Stimulated activated CD4-positive, alpha-beta T cell treated with anti-CD3 and anti-CD28 coated beads, Interleukin-1b, Interleukin-23, amount 100 ng/mL, for 24 hours (primary cell): ENCODE measurements at places on chromosomes 5 and 9.
A peak's percentile ranks its signal among the peaks of the same experiment; 100 is the strongest.

- no peak for DNase-seq
Measured at GRCh38 chr9:129687391-129687790, 21.9 kb downstream of the PRRX2 start.

DNA sequence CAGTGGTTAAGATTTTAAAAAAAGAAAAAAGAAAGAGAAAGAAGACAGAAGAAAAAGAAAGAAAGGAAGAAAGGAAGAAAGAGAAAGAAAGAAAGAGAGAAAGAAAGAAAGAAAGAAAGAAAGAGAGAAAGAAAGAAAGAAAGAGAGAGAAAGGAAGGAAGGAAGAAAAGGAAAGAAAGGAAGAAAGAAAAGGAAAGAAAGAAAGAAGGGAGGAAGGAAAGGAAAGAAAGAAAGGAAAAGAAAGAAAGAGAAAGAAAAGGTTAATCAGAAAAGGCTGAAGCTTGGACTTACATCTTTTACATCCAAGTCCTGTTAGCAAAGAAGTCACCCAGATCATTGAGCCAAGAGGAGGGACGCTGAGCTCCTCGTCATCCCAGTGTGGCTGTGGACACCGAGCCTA lies 70.0 kb downstream of the IRX2 start:
- DNase-seq = no peak

- no peak for DNase-seq
Measured at GRCh38 chr5:53678981-53679660, 118.7 kb downstream of the NDUFS4 start.

- DNase-seq = no peak
Measured at GRCh38 chr9:71663931-71664459, 104.3 kb downstream of the CEMIP2 start.

DNA sequence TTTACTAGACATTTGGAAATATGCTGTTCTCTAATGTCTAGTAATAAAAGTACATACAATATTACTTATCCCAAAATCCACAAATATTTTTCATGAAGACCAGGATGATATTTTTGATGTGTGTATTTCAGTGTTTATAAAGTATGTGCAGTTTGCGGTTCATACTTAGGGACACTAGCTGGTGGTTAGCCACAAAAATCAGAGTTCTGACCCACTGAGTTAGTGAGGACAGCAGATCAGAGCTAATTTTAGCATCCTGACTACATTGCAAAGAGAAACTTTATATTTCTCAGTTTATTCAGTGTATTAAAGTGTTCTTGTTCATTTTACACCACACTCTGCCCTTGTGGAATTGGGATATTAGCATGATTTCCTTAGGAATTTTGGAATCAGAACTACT lies 655.3 kb downstream of the HTR1A start:
- no peak for DNase-seq

DNA sequence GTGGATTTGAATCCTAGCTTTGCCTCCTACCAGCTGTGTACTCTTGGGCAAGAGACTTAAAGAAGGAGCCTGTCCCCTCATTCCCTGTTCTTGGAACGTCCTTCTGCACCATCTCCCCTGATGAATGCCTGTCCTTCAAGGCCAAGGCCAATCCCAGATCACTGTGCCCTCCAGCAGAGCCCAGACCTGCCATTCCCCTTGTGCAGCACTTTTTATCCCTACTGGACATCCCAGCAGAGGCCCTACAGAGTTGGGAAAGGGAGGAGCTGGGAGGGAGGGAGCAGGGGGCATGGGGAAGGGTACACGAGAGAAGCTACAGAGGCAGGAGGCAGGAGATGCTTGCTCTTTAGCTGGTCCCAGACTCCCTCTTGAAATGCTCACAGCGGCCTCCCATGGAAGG lies 223.9 kb downstream of the PBX3 start:
- DNase-seq = no peak

DNA sequence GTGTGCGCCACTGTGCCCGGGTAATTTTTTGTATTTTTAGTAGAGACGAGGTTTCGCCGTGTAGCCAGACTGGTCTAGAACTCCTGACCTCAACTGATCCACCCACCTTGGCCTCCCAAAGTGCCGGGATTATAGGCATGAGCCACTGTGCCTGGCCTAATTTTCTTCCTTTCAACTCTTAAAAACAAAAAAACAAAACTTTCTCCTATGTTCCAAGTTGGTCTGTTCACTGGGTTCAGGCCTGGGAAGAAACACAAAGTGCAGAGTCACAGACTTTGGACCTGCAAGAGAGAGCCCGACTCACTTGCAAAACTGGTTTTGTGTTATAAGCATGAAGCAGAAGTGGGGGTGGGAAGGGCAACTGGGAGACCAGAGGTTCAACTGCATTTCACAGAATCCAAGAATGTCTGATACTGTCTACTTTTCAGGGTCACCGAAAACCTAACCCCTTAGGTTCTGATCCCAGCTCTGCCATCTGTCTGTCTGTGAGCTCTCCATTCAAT lies 5.2 kb upstream of the HDHD3 start:
- no peak for DNase-seq

- DNase-seq = no peak
Measured at GRCh38 chr5:153794327-153794726, 244.4 kb downstream of the FAM114A2 start.

GRCh38 chr5:11152368-11152767 lies 391.3 kb upstream of the DAP start:
- DNase-seq = no peak

DNA sequence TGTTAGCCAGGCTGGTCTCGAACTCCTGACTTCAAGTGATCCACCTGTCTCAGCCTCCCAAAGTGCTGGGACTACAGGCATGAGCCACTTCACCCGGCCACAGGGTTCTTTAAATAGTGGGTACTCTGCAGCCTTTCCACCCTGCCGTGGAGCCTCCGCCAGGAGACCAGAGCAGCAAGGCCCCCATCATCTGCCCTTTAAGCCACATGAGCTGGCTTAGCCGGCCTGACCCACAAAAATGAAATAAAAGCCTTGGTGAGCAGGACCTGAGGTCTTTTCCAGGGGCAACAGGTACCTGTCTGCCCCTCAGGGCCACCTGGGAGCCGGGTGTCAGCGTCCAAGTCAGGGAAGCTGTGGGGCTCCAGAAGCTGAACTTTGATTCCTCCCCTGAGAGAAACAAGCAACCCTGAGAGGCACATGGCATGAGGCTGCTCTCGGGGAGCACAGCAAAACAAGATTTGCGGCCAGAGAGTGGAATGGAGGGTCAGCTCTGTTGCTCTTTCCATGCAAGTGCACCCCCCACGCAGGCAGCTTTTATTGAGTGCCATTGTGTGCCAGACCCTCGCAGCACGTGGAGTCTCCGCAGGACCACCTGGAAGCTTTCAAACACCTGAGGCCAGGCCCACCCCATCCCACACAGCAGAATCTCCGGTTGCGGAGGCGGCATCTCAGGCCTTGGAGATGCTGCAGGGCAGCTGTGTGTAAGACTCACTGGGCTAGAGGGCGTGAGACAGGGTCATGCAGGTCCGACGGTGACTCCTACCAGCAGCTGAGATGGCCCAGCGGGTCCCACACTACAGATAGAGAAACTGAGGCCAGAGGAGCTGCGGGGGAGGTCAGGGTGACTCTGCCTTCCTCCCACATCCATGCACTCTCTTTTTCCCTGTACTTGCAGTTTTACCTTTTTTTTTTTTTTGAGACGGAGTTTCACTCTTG lies 4.8 kb upstream of the WNK2 start:
- no peak for DNase-seq

DNA sequence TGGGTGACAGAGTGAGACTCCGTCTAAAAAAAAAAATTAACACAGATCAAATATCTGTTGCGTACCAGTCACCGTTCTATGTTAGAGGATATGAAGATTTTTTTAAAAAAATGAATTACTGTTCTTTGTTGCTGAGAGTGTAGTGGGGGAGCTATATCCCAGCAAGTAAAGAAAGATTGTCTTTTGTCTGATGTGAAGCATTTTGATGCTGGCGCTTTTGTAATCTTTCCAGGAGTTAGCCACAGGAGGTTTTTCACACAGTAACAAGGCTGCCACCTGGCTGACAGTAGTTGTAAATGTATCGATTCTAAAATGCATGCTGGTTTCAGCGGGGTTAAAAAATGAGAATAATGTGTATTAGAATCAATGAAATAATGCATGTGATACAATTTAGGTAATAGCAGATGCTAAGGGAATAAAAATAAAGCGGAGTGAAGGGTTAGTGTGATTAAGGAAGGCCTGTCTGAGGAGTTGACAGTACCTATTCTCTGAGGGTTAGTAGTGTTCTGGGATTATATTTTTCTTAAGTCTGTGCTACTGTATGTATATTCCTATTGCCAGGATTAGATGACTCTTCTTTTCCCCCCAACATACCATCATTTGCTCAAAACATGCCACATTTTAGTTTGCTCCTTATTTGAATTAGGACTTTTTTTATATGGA lies 3.4 kb downstream of the LMNB1 start:
- DNase-seq = peak; percentile 15

DNA sequence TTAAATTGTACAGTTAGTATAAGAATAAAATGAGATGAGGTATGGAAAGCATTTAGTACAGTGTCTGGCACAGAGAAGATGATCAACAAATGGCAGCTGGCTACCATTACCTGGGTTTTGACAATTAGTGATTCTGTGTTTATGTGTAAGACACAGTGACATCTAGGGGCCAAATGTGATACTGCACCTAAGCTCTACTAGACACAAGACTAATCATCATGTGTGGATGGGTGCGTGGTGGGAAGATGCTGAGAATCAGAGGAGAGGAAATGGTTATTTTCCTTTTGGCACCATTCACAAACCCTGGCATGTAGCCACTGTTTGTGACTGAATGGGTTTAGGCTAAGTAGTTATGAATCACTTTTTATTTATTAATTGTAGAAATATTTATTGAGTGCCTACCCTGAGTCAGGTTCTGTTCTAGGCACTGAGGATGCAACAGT lies 109.8 kb upstream of the TBC1D2 start:
- DNase-seq = no peak

DNA sequence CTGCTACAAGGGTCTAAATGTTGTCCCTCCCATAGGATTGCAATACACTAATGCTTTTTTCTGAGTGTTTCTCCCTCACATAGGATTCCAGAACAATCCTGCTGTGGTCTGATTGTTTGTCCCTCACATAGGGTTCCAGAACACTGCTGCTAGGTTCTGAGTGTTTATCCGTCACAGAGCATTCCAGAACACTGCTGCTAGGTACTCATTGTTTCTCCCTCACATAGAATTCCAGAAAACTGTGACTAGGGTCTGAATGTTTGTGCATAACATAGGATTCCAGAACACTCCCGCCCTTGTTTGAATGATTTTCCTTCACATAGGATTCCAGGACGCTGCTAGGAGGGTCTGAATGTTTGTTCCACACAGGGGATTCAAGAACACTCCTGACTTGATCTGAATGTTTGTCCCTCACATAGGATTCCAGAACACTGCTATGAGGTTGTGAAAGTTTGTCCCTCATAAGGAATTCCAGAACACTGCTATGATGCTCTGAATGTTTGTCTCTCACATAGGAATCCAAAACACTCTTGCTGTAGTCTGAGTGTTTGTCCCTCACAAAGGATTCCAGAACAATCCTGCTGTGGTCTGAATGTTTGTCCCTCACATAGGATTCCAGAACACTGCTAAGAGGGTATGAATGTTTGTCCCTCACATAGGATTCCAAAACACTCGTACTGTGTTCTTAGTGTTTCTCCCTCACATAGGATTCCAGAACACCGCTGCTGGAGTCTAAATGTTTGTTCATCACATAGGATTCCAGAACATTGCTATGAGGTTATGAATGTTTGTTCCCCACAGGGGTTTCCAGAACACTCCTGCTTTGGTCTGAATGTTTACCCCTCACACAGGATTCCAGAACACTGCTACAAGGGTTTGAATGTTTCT lies 213.5 kb downstream of the FOXD4L6 start:
- no peak for DNase-seq

DNA sequence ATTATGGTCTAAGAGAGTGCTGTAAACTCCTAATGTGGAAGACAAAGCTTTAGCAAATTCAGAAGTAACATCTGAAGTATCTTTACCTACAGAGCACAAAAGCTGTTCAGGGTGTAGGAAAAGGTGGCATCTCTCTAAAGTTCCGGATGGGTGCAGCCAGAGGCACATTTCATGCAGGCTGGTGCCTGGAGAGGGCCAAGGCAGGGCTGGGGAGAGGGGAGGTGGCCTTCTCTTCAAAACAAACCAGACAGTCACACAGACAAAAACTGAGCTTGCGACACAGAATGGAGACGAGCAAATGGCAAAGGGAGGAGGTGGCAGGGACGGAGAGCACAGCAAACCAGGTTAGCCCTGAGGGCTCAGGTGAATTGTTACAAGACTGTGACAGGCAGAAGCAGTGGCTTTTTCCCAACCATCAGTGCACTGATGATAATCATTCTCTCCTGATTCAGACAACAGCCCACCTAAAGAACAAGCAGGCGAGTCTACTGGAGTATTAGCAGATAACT lies 121.5 kb upstream of the PCA3 start:
- DNase-seq = no peak

DNA sequence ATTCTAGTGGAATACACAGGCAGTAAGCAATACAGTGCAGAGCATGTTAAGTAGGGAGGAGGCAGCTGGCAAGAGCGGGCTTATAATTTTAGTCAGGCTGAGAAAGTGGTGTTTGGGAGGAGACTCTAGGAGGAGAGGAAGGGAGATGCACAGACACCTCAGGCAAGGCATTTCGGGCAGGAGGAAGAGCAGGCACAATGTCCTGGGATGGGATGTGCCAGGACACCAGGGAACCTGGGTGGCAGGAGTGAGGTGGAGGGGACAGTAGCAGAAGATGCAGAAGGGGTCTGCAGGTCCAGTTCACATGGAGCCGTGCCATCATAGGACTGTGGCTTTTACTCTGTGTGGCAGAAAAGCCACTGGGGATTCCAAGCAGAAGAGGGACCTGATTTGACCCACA lies 143.7 kb upstream of the FSTL4 start:
- DNase-seq = no peak

- no peak for DNase-seq
Measured at GRCh38 chr5:31194468-31194813, 955 bp downstream of the CDH6 start.

DNA sequence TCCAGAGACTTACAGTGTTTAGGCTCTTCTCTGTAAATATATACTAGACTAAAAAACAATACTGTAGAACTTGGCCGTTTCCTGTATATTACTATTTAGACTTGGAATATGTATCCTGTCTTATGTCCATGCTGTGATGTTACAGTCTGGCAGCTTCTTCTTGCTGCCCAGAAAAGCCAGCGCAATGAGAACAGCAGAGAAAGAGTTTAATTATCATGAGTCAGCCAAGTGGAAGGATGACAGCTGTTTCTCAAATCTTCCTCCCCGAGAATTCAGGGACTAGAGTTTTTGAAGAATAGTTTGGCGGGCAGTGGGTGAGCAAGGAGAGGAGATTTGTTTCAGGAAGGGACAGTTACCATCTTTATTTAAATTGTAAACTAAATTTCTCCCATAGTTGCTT lies 37.5 kb downstream of the NAA35 start:
- no peak for DNase-seq
